Stimulated activated naive CD4-positive, alpha-beta T cell treated with Interleukin-2 at 50 U/mL for 16 hours (primary cell): ENCODE measurements at places on chromosomes 7 and 10.

- no peak for DNase-seq
Observed at GRCh38 chr7:36088553-36088952, 64.5 kb upstream of the EEPD1 start.

DNA sequence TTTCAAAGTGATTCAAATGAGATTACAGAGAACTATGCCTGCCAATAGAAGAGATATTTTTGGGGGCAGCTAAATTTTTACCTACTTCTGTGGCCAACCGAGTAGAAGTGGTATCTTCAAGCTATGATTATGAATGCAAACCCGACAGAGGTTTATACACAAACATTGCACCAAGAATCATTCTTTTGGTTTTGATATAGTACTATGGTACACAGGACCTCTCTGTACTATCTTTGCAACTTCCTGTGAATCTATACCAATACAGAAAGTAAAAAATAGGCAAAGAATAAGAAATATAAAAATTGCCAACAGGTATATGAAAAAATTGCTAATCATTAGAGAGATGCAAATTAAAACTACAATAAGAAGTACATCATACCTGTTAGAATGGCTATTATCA, 103.2 kb upstream of the VIPR2 start:
- DNase-seq, result no peak

DNA sequence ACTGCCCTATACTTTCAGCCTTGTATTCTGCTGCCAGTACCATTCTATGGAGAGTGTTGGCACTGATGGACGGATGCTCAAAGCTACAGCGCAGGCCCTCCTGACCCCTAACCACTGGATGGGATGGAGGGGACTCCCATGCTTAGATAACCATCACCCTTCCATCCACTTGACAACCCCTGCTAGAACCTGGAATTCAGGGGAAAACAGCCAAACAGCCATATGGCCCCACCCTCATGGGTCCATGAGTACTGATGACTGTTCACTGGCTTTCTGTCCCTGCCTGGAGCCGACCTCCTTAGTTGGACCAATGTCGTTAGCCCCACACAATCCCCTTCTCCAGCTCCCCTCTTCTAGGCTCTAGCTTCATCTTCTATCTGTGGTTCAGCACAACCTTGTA, 16.2 kb downstream of the DUSP5 start:
- no peak for DNase-seq

DNA sequence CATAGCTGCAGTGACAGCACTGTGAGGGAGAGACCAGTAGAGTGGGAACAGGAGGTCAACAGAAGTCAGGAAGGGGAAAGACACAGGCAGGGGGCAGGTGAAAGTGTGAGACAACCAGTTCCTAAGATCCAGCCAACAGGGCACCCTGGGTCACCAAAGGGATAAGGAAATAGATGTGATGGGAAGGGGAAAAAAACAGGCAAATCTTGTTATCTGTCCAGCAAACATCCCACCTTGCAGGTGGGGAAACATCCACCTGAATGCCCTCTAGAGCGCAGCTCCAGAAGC, 42.5 kb downstream of the DPCD start:
- DNase-seq, result no peak

- DNase-seq, result peak; percentile 68
Observed at GRCh38 chr7:130896898-130897514, 163.0 kb upstream of the KLF14 start.

DNA sequence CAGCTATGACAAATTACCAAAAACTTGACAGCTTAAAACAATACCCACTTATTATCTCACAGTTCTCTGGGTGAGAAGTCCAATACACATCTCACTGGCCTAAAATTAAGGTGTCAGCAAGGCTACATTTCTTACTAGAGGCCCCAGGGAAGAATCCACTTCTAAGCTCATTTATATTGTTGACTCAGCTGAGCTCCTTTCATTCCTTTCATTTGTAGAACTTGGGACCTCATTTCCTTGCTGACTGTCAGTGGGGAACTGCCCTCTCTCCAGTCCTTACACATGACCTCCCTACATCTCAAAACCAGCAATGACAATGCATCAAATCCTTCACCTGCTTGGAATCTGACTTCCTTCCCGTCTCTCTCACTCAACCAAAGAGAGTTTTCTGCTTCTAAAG, 240.3 kb downstream of the IPMK start:
- DNase-seq, result no peak

GRCh38 chr7:106022193-106022821, 59.2 kb downstream of the CDHR3 start:
- peak; percentile 46 for DNase-seq
